ENCODE measurements at places on chromosomes 11 and 22. TPM values are rescaled to one million over a fixed set of nuclear protein-coding genes. Genes with fewer than 3 reads are reported as not detected.
A peak's percentile ranks its signal among the peaks of the same experiment; 100 is the strongest.

The PRODH gene
- 1.6 TPM for polyA plus RNA-seq

DNA sequence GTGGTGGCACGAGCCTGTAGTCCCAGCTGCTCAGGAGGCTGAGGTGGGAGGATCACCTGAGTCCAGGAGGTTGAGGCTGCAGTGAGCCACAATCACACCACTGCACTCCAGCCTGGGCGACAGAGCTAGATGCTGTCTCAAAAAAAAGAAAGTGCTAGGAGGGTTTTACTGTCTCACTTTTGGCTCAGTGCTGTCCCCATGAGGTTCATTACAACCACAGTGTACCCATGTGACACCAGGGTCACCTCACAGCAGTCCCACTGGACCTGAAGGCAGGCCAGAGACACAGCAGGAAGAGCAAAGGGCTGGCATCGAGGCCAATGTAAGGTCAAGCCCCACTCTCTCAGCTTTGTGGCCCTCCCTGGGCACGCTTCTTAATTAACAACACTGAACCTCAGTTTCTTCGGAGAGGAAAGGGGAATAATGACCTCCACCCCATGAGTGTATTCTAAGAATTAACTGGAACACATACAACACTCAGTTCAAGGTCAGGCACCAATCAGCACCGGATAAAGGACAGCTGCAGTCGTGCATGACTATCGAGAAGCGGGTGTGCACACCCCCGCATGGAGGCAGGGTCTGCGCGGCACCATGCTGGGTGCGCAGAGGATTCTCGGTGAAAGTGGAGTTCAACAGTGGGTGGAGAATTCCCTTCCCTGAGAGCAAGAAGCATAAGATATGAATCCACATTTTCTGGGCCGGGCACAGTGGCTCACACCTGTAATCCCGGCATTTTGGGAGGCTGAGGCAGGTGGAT, 30.9 kb upstream of the BAIAP2L2 start:
- DNase-seq = no peak

- no peak for DNase-seq
Measured at GRCh38 chr11:126072141-126072741, 9.6 kb upstream of the CDON start.

- peak; percentile 81 for DNase-seq
Measured at GRCh38 chr22:30390974-30391691, 3.9 kb upstream of the RNF215 start.

The SNX32 gene
- 0.02 TPM for polyA plus RNA-seq

DNA sequence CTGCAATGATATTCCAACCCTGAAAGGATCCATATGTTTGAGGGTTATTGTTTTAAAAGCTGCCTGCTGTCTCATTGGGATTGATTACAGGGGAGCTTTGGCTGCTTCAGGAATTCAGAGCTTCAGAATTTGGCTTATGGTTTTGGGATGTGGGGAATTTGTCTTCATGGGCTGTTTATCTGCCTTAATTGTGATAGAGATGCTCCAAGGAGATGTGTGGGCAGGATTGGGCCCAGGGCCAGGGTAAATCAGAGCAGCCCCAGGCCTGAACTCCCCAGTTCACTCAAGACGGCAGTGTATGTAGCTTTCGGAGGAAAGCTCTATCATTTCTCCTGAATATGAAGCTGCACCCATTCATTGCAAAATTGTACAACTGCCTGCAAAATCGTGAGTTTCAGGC, 88.5 kb downstream of the ALX4 start:
- DNase-seq = no peak

The MGAT3 gene
- polyA plus RNA-seq = 0.03 TPM

DNA sequence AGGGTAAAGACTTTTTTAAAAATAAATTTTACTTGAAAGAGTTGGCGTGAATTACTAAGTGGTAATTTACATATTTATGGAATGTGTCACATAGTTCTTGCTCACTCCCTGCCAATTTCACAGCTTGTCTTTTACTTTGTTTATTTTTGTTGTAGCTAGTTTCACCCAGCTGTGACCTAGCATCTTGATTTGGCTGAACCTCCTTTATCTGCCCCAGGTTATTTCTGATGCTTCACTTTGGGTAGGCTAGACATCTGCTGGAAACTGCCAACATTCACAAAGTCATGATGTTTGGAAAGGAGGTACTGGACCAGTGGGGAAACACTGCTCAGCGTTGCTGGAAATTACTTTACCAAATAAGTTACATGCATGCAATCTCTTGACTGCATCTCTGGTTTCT, 1676.0 kb upstream of the RAG2 start:
- no peak for DNase-seq

DNA sequence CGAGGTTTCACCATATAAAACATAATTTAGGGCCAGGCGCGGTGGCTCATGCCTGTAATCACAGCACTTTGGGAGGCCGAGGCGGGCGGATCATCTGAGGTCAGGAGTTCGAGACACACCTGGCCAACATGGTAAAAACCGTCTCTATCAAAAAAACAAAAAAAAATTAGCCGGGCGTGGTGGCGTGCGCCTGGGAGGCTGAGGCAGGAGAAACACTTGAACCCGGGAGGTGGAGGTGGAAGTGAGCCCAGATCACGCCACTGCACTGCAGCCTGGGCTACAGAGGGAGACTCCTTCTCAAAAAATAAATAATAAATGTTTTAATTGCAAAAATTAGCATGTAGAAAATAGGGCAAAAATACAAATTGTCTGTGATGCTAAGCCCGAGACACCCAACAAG, 993 bp upstream of the SFI1 start:
- DNase-seq = no peak

DNA sequence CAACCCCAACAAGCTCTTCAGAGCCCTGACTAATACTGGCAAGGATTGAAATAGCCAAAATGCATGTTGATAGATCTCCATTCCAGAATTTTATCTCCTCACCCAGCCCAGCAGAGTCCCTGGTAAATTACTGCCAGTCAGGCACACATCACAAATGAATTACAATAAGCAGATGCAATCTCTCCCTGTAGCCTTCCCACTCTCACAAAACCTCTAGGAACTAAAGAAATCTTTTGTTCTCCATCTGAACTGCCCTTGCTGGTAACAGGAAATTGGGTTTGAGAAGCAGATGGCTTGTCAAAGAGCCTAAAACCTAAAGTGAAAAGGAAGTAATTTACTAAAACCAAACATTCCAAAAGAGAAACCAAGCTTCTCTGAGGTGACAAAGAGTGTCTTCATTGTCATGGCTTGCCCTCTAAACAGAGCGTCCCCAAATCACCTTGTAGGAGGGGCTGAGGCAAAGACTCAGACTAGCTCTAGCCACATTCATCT, 59.5 kb downstream of the FAM168A start:
- no peak for DNase-seq

The OR5A1 gene
- not detected for polyA plus RNA-seq

The RAG1 gene
- polyA plus RNA-seq = 0.85 TPM

DNA sequence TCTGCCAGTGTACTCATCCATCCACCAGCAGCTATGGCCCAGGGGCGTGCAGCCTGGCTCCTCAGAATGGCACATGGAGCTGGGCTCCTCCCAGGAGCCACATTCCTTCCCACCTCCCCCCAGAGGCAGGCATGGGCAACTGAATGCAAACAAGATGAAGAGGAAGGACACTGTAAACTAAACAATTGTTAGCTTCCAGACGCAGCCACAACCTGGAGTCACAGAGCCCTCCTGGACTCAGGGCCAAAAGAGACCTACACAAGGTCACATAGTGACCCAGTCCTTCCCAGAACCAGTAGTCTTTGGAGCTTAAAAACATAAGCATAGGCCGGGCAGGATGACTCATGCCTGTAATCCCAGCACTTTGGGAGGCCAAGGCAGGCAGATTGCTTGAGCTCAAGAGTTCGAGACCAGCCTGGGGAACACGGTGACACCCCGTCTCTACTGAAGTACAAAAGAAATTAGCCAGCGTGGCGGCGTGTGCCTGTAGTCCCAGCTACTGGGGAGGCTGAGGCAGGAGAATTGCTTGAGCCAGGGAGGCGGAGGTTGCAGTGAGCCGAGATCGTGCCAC, 30.7 kb upstream of the CLDN5 start:
- DNase-seq = no peak

The SLC22A6 gene
- not detected for polyA plus RNA-seq

Data from liver (tissue), 10 donors.